ENCODE measurements at places on chromosomes 7 and 10. TPM values are rescaled to one million over a fixed set of nuclear protein-coding genes. Genes with fewer than 3 reads are reported as not detected.
A peak's percentile ranks its signal among the peaks of the same experiment; 100 is the strongest.

GRCh38 chr7:100430493-100431285 is 1.1 kb downstream of the MEPCE start:
- DNase-seq = no peak

DNA sequence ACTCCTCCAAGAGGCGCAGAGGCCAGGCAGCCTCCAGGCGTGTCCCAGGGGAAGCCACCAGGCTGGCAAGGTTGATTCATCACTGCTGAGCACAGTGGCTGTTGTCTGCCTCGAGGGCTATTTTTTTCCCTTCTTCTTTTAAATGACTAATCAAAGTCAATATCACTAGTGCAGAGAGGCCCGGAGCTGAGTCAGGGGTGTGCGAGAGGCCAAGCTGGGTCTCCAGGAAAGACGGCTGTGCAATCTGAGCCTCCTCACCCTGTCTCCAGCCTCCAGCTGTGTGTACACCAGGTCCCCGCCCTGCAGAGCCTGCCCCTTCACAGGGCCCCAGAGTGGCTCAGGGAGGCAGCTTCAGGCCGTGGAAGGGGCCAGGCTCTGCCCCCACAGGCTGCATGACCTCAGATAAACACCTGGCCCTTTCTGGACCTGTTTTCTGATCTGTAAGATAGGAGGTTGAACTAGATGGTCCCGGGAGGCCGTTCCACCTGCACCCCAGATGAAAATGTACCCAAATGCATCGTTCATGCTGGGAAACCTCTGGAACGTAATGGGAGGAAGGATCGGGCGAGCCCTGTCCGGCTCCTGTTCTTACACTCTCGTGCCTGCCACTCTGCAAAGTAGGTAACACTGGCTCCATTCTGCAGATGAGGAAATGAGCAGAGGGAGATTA is 3.7 kb downstream of the STX1A start:
- DNase-seq = peak; percentile 62

The LAMB1 gene
- polyA plus RNA-seq = 451 TPM

The MLXIPL gene
- polyA plus RNA-seq = 1.7 TPM

- no peak for DNase-seq
These were observed 284.5 kb upstream of the KLF6 start for GRCh38 chr10:4069491-4069890.

DNA sequence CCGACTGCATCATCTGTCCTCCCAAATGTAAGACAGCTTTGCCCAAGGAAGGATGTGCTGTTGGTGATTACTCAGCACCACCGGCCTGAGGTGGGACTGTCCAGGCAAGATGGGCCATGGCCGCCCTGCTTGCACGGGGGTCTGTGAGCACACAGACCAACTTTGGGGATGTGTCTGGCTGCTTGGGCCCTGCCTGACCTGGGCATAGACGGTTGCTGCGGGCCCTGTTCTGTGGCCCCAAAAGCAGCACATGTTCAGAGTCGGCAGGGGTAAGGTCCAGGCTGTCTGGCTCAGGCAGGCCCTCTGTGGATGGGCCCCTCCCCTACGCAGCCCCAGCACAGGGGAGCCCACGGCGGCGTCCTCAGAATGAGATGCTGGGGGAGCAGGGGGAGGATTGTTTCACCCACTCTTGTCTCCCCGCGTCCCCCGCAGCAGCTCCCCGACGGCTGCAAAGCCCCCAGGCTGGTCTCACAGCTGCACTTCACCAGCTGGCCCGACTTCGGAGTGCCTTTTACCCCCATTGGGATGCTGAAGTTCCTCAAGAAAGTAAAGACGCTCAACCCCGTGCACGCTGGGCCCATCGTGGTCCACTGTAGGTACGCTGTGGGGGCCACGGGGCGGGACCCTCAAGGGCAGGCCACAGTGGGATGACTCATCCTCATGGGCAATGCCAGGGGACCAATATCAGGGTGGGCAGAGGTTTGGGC is 58.4 kb downstream of the MKI67 start:
- DNase-seq = no peak

DNA sequence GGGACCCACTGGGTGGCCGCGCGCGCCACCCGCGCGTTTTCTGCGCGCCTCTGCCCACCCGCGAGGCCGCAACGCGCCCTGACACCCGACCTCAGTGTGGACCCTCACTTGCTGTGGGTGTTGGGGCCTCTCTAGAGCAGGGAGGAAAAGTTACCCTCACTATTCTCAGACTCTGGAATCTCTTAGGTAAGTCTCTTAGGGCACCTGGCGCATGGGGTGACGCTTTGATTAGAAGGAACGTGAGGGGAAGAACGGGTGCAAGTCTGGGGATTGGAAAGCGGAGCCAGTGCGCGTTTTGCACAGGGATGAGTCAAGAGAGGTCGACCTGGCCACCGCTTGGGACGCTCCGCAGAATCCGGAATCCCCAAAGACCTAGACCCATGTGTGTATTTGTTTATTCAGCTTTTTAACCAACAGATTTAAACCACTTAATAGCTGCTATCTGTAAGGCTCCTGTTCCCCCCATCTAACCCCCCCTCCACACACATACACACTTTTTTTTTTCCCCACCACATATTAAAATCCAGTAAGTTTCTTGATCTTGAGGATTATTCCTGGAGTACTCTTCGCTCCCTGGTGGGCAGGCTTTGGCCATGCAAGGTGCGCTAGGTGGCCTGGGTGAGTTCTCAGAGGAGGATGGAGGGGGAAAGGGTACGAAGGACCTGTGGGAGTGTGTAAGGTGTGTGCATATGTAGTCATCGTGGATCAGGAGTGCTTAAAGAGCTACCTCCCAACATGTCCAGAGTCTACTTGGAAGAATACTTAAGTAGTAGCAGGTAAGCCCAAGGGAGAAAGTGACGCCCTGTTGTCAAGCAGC is 169.1 kb upstream of the PPP1R3A start:
- no peak for DNase-seq

GRCh38 chr10:76840802-76841201 is 796.8 kb downstream of the KCNMA1 start:
- DNase-seq = no peak

The AKR1C4 gene
- not detected for polyA plus RNA-seq

The MOGAT3 gene
- not detected for polyA plus RNA-seq

The FHIP2A gene
- polyA plus RNA-seq = 19.7 TPM

DNA sequence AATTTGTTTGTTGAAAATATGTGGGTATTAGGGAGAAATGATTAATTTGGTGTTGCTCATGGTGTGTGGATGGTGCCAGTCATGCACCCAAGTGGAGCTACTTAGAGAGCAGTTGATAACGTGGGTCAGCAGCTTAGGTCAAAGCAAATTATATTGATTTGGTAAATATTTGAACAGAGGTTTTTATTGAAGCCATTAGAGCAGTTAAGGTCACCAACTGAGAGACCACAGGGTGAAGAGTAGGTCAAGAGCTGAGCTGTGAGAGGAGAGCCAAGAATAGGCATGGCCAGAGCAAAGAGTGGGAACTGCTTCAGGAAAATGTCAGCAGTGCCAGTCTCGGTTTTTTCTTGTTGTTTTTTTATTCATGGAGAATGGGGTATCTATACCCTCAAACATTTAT is 97.9 kb downstream of the TMEM168 start:
- DNase-seq = no peak

The STEAP4 gene
- 7.5 TPM for polyA plus RNA-seq

The ADAM8 gene
- polyA plus RNA-seq = 3.3 TPM

The NME8 gene
- polyA plus RNA-seq = not detected

- peak; percentile 37 for DNase-seq
These were observed 500.0 kb downstream of the TYW1 start for GRCh38 chr7:67496589-67496988.

GRCh38 chr10:89615112-89615511 is 29.9 kb downstream of the PANK1 start:
- no peak for DNase-seq

- no peak for DNase-seq
These were observed 57.8 kb upstream of the SDK1 start for GRCh38 chr7:3243256-3243655.

- no peak for DNase-seq
These were observed 101.5 kb downstream of the ZNF92 start for GRCh38 chr7:65475040-65475726.

The GHRHR gene
- 0.58 TPM for polyA plus RNA-seq

The KLF6 gene
- 110 TPM for polyA plus RNA-seq

The ADAM12 gene
- 18.6 TPM for polyA plus RNA-seq

The SLC18A3 gene
- polyA plus RNA-seq = not detected

DNA sequence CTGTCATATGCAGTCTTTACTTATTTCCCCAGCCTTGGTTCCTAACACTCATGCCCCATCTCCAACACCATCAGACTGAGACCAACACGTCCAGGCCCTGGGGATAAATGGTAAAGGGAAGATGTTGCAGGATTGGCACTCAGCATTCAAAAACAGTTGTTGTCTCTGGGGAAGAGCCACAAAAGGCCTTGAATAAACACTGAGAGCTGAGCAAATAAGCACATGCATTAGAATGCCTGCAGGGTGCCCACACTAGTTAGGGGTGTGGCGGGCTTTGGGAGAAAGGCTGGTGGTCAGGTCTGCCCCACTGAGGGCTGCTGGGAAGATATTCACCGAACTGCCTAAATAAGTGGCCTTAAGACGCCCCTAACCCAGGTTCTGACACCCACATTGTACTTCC is 391.0 kb downstream of the GFRA1 start:
- no peak for DNase-seq

- DNase-seq = peak; percentile 64
These were observed 433.6 kb upstream of the GALNT17 start for GRCh38 chr7:70698219-70698832.

DNA sequence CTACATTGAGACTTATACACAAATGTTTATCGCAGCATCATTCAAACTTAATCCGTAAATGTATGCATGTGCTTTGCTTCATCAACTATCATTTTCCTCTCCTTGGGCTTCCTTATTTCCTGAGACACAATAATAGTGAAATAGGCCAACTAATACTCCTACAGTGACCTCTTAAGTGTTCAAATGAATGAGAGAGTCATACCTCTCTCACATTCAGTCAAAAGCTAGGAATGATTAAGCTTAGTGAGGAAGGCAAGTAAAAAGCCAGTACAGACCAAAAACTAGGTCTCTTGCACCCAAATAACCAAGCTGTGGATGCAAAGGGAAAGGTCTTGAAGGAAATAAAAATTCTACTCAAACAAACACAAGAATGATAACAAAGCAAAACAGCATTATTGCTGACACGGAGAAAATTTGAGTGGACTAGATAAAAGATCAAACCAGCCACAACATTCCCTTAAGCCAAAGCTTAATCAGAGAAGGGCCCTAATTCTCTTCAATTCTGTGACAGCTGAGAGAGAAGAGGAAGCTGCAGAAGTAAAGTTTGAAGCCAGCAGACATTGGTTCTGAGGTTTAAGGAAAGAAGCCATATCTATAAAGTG is 72.3 kb downstream of the GLCCI1 start:
- DNase-seq = no peak

- no peak for DNase-seq
These were observed 5.2 kb upstream of the XPNPEP1 start for GRCh38 chr10:109928475-109928891.

- DNase-seq = no peak
These were observed 7.4 kb upstream of the PWWP2B start for GRCh38 chr10:132389433-132390169.

DNA sequence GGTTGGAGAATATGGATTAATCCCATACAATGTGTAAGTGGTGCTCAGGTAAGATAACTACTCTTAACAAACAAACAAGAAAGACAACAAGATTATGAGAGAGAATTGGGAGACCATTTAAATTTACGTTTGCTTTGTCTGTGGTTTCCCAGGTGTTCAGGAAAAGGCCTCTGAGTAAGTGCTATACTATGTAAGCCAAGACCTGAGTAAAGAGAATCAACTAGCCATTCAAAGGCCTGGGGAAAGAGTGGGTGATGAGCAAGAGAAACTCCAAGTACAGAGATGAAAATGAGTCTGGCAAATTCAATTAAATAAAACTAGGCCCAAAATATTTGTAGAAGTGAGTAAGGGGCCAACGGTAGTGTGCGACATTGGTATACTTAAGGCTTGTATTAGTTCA is 9.9 kb downstream of the CSTF2T start:
- DNase-seq = no peak

DNA sequence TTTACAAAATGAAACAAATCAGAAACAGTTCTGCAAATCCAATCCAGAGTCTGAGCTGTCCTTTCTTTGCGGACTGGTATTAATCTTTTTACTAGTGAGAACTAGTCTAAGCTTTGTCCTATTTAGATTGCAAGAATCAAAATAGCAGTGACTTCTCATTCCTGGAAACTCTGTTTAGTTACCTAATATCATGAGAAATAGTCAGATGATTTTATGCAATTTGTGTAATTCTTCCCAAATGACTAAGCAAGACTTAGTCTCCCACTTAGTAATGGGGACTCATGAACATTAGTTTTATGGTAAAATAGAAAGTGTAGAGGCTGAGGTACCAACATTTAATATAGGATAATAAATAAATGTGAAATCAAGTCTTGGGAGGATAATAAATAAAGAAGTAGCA is 341.3 kb downstream of the DNAJB9 start:
- DNase-seq = no peak

The OR6B1 gene
- not detected for polyA plus RNA-seq

GRCh38 chr7:87784424-87784823 is 91.7 kb downstream of the SLC25A40 start:
- DNase-seq = no peak

The PRKCQ gene
- polyA plus RNA-seq = 22.7 TPM

The FGFBP3 gene
- 1.9 TPM for polyA plus RNA-seq

The KCNH2 gene
- polyA plus RNA-seq = 29.3 TPM

DNA sequence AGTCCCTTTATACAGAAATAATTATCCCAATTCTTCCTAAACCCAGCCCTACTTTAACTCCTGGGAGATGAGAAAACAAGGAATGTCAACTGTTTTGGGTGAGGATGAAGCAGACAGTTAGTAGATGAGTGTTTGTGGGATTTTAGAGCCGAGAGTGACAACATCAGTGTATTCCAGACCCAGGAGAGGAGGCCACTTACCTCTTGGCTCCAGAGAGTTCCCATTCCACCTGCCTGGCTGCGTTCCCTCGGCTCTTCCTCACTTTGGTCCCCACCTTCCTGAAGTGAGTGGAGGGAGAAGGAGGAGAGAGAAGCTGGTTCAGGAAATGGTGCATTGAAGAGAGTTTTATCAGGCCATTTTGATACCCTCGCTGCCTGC is 579 bp downstream of the KEL start:
- no peak for DNase-seq

- DNase-seq = no peak
These were observed 16.8 kb downstream of the GNG11 start for GRCh38 chr7:93938293-93938692.

DNA sequence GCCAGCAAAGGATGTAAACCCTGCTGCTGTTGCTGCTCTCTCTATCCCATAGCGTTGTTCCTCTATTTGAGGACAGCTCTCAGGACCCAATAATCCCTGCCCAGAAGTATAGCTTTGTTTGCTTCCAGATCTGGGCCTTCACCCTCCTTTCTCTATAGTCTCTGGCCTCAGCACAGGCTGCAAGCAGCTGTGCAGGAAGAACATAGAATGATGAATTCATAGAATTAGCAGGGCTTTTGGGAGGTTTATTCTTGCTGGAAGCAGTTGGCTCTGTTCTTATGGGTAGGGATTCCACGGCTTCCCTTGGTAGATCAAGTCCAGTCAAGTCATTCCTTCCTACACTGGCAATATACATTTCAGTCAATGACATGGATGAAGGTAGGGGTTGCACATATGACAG is 354.7 kb downstream of the HPSE2 start:
- peak; percentile 15 for DNase-seq

DNA sequence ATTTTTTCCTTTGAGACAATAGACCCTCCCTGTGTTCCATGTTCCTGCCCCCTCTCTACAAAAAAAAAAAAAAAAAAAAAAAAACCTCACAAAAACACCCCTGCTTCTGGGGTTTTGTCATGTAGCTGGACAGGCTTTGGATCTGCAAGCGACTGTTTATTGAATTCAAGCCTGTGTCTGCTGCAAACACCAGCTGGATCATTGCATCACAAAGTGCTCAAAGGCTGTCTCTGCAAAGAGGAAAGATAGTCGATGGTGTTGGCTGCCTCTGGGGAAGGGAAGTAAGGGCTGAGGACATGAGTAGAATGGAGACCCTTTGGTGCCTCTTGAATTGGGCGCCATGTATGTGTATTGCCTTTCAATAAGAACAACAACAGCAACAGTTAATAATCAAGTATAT is 471.2 kb downstream of the PLXNA4 start:
- no peak for DNase-seq
